Activated CD8-positive, alpha-beta memory T cell treated with anti-CD3 and anti-CD28 coated beads for 4 hours (primary cell): ENCODE measurements at places on chromosomes 2 and 18.

DNA sequence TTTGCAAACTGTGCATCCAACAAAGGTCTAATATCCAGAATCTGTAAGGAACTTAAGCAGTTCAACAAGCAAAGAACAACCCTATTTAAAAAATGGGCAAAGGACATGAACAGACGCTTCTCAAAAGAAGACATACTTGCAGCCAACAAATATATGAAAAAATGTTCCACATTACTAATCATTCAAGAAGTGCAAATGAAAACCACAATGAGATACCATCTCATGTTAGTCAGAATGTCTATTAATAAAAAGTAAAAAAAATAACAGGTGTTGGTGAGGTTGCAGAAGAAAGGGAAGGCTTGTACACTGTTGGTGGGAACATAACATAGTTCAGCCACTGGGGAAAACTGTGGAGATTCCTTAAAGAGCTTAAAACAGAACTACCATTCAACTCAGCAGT is 126.2 kb downstream of the NAT8 start:
- no peak for DNase-seq

- no peak for DNase-seq
Observed at GRCh38 chr18:13726972-13727331, 479 bp downstream of the RNMT start.

- no peak for DNase-seq
Observed at GRCh38 chr2:240963868-240964703, 34.3 kb upstream of the SNED1 start.

DNA sequence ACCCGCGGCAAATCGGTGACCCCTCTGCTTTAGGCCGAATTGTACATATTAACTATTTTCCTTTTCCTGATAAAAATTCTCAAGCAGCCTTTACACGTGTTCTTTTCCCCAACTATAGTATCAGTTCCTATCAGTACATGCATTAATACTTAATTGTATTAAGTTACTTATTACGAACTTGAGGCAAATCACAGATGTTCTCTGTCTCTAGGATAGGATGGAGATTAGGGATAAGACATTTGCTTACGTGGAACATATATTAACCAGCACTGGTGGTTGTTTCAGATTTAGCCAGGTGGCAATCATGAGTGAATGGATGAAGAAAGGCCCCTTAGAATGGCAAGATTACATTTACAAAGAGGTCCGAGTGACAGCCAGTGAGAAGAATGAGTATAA is 675 bp downstream of the GEMIN6 start:
- no peak for DNase-seq

GRCh38 chr2:25098670-25099486 is 57.0 kb downstream of the EFR3B start:
- DNase-seq: no peak

DNA sequence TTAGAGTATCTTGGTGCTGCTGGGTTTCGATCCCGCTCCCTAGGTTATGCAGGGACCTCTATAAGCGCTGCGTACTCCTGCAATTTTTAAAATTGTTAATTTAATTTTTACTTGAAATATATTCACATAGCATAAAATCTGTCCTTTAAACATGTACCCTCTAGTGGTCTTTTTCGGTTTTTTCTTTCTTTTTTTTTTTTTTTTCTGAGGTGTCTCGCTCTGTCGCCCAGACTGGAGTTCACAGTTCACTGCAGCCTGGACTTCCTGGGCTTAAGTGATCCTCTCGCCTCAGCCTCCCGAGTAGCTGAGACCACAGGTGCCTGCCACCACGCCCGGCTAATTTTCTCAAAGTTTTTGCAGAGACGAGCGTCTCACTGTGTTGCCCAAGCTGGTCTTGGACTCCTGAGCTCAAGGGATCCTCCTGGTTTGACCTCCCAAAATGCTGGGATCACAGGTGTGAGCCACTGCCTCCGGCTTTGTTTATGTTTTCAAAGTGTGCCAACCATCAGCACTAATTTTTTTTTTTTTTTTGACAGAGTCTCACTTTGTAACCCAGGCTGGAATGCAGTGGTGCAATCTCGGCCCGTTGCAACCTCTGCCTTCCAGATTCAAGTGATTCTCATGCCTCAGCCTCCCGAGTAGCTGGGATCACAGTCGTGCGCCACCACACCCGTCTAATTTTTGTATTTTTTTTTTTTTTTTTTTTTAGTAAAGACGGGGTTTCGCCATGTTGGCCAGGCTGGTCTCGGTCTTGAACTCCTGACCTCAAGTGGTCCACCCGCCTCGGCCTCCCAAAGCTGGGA is 585 bp upstream of the MOB1A start:
- DNase-seq: no peak

- no peak for DNase-seq
Observed at GRCh38 chr2:153101187-153101586, 377.4 kb downstream of the RPRM start.

DNA sequence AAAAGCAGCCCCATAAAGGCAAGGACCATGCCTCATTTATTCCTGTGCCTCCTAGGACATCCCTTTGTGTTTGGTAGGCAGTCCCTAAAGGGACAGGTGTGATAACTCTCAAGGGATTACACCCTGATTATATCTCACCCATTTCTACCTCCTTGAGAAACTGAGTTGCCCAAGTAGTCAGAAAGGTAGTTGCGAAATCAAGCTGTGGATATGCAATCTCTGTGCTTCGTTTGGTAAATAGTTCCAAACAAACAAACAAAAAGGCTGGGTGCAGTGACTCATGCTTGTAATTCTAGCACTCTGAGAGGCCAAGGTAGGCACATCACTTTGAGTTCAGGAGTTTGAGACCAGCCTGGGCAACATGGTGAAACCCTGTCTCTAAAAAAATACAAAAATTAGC is 100.2 kb upstream of the ARL5A start:
- DNase-seq: no peak

- no peak for DNase-seq
Observed at GRCh38 chr18:44987371-44987770, 306.7 kb downstream of the SETBP1 start.

DNA sequence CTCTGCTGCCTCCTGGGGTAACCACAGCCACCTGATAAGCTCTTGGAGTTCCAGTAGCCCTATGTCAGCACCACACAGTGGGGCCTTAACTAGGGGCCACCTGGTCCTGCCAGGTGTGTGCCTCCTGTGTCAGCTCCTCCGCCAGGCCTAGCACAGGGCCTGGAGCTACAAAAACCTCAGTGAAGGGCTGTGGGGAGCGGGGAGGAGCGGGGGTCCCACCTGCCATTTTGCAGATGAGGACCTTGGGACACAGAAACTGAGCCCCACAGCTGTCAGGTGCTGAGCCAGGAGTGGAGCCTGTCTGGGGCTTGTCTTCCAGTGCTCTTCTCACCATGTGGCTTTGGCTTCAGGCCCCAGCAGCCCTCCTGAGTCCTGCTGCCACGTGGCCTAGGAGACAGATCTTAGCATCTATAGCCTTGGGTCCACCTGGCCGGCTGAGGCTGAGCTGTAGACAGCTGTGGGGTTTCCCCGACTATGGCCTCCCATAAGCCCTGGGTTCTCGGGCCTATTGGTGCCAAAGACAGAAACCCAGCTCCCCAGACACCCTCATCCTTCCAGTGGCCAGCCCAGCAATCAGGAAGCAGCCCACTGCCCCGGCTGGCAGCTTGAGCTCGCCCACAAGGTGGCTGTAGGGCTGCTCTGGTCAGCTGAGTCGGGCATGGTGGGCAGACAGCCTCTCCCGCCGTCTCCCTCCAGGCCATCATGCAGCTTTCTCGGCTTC is 104.5 kb upstream of the MCFD2 start:
- no peak for DNase-seq

- DNase-seq: no peak
Observed at GRCh38 chr18:51137891-51138290, 59.6 kb downstream of the MEX3C start.

DNA sequence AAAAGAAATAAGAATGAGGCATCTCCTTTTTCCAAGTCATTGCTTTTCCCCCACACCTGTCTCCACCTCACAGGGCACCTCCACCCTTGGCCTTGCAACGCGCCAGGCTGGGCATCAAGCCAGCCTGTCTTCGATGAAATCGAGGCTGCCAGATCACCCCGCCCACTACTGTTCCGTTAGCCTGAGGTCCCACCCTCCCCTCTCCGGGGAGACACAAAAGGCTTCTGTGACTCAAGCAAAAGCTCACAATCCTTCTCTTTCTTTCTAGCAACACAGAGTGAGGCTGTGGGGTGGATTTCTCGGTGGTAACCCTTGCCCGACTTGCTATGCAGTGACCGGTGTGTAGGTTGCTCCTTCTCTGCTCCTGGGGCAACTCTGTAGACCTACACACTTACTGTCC is 9.9 kb downstream of the TNP1 start:
- no peak for DNase-seq

DNA sequence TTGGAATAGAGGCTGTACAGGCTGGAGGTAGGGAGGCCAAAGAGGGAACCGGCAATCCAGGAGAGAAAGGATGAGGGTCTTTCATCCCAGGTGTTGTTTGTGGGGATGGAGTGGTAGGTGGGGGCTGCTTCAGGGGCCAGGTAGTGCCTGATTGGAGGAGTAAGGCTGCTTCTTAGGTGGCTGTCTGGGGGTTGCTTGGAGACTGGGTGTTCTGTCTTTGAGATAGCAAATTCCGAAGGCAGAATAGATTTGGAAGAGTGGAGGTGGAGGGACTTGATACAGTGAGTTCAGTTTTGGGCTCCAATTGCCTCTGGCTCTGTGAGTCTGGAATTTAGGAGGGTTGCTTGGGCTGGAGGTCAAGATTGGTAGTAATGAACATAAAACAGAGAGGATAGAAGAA is 5.9 kb downstream of the ZNF532 start:
- no peak for DNase-seq

DNA sequence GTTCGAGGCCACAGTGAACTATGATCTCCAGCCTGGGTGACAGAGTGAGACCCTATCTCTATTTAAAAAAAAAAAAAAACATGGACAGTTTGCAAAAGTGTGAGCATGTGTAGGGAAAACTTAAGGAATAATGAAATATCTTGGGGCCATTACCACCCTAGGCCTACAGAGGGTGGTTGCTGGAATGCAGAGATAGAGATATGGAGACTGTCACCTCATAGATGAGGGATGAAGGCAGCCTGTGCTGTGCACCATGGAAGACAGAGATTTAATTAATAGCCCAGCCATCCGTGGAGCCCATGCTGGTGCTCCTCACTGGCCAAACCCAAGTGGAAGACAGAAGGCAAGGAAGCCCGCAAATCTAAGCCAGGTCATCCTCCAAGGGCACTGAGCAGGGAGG is 16.6 kb upstream of the CEP68 start:
- no peak for DNase-seq

- no peak for DNase-seq
Observed at GRCh38 chr18:51654488-51655326, 457.2 kb upstream of the MEX3C start.

DNA sequence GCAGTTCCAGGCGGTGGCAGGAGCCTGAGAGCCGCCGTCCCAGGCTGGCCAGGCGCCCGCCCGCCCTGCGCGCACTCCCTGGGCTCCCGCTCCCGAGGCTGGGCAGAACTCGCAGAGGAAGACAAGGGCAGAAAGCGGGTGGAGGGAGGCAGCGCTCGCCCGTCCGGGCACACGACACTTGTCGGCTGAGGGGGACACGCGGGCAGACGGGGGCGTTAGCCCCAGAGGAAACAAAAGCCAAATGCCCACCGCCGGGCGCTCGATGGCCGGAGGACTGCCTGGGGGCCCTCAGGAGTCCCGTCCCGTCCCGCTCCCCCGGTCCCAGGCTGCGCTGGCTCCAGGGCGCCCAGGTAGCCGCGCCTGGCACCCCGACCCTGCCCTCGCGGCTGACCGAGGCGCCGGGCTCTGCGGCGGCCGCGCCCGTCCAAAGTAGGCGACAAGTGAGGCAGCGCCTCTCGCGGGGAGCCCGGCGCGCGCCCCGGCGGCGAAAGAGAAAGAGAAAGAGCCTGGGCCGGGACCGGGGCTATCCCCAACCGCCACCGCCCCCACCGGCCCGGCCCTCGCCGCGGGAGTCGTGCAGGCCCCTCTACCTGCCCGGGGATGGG is 491 bp downstream of the L3MBTL4 start:
- no peak for DNase-seq

GRCh38 chr18:63897072-63897471 is 9.6 kb downstream of the SERPINB2 start:
- DNase-seq: no peak

DNA sequence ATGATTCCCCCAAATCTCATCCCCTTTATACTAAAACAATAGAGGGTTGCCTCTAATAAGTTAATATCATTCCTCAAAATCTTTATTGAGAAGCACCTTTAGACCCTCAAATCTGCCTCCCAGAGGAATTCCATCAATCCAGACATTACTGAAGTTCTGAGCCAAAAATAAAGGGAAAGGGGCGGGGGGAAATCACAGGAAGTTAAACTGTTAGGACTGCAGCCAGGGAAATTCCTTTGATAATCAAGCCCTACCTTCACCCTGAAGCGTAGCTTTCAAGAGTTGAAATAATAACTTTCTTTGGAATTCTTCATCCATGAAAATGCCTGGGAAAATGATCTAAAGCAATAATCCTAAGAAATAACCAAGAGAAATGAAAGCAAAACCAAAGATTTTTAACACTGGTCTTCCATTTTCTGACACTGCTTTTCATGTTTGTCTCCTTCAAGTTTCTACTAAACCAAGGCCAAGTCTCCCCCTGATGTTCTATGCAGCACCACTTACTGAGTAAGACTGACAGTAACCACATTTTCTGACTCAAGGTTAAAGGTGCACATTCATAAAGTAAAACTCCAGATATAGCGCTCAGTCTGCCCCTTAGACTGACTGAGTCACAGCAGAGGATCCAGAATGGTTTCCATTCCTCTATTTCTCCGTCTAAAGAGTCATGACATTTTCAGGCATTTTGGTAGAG is 78.2 kb downstream of the TCF4 start:
- DNase-seq: no peak
